Activated CD8-positive, alpha-beta memory T cell treated with anti-CD3 and anti-CD28 coated beads, Interleukin-2, amount 10 ng/mL, durations not matched to agents 7 days and 5 days (primary cell): ENCODE measurements at places on chromosomes 6 and 20.

- no peak for DNase-seq
Observed at GRCh38 chr6:117142995-117143394, 122.4 kb upstream of the VGLL2 start.

DNA sequence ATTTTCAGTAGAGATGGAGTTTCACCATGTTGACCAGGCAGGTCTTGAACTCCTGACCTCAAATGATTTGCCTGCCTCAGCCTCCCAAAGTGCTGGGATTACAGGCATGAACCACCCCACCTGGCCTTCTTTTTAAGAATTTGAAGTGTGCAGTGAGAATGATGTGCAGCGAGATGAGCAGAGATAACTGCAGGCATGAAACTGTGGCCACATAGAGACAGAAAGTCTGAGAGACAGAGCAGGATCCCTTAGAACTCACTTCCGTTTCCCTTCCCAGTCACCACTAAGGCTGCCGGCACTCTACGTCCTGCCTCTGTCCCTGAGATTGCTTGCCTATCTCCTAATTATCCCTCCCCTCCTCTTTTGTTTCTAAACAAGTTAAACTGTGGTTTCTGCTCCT is 27.2 kb downstream of the IL22RA2 start:
- no peak for DNase-seq

GRCh38 chr6:44268095-44268628 is 2.1 kb upstream of the TMEM151B start:
- DNase-seq: peak; percentile 74

- DNase-seq: no peak
Observed at GRCh38 chr20:57175397-57176010, 90.9 kb downstream of the BMP7 start.

GRCh38 chr20:63058696-63059335 is 52.1 kb upstream of the BHLHE23 start:
- DNase-seq: no peak

DNA sequence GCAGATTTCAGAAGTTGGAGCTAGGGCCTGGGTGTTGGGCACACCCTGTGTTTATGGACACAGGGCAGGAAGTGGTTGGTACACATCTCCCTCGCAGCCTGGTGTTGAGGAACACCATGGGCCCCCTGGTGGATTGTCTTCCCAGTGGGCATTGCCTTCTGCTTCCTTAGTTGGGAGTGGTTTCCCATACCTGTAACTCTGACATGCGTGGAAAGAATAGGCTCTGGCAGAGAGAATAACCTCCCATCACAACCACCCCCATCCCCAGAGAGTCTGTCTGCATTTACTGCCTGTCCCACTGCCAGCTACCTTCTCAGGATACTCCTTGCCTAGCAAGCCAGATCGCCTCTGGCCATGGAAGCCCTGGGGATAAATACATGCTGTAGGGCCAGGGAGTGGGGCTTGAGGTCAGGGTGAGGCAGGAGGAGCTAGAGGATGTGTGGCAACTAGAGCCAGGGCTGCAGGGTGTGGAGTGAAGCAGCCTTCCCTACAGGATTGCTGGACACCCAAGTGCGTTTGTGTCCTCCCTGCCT is 14.7 kb downstream of the LRRC73 start:
- DNase-seq: no peak

DNA sequence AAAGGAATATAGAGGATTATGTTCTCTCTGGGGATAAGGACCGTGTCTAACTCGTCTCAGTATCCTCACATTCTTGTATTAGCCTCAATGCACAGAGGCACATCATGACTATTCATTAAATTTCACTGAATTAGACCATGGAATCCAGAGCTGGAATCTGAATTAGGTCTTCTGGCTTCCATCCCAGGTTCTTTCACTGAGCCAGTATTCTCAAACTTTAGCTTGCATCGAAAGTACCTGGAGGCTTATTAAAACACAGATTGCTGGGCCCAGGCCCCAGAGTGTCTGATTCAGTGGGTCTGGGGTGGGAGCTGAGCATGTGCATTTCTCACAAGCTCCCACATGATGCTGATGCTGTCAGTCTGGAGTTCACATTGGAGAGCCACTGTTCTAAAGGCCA is 142.0 kb downstream of the UST start:
- DNase-seq: no peak

GRCh38 chr6:160035693-160036330 is 66.9 kb downstream of the IGF2R start:
- no peak for DNase-seq

DNA sequence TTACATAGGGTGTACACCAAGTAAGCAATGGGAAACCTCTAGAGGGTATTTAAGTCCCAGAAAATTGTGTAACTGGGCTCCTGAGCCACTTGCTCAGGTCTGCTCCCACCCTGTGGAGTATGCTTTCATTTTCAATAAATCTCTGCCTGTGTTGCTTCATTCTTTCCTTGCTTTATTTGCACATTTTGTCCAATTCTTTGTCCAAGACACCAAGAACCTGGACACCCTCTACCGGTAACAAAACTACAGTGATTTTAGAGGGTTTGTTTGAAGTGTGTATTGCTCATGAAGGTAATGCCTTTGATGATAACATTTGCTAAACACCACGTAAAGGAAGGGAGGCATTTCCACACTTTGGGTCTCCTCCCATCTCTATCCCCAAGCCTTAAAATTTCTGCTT is 46.2 kb downstream of the MYB start:
- no peak for DNase-seq

GRCh38 chr6:89145956-89146717 is at the start of gene PM20D2:
Gene PM20D2, plus strand, starts transcription at chr6:89146055. Its CDS starts 90 bp downstream, at chr6:89146145.
- peak; percentile 78 for DNase-seq

DNA sequence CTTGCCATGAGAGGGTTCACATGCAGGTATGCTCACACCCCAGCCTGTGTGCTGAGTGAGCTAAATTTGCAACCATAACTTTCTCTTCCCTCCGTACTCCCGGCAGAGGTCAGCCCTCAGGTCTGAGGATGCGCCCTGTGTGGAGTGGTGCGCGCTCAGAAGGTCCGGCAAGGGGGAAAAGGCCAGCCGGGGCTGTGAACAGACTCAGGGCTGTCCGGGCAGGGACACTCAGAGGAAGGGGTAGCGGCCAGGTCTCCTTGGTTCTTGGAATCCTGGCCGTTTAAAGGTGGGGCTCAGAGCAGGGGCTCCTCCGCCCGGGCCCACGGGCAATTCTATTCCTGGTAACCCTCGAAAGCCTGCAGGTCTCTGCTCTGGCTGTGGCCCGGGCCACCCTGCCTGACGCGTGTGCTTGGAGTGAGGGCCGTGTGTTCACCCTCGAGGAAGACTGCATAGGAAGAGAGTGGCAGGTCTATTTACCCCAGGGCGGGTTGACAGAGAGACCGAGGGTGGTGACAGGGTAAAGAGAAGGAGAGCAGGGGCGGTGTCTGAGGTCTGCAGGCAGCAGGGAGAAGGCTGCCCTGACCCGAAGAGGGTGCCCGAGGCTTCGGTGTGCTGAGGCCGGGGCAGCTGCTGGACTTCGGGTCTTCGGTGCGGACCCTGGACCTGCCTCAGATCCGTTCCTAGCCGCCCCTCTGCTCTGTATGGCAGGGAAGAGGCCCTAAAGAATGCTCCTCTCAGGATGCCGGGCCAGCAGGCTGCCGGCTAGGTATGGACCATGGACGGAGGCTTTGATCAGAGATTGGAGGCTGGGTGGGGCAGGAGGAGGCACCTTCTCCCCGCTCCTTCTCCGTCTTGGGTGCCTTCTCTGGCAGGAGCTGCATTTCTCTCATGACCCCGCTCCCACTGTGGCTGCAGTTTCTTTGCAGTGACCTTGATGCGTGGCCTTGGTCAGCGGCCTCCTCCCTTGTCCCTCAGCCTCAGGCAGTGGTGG is 131.1 kb upstream of the ARMC2 start:
- no peak for DNase-seq

DNA sequence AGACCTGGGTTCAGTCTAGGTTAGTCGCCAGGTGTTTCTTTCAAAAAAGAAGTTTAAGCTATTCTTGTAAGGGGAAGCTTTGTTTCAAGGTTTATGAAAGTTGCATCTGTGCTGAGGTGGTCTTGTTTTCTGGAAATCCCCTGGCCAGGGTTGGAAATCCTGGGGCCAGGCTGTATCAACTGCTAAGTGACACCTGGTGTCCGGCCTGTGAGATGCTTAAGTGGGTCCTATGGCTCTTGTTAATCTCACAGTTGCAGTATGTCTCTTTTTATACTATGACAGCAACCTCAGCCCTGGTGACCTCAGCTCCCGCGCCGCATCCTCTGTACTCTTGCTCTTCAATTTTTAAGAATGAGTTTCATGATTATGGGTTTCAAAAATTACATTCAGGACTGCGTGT is 72.0 kb downstream of the CHMP4B start:
- DNase-seq: no peak

DNA sequence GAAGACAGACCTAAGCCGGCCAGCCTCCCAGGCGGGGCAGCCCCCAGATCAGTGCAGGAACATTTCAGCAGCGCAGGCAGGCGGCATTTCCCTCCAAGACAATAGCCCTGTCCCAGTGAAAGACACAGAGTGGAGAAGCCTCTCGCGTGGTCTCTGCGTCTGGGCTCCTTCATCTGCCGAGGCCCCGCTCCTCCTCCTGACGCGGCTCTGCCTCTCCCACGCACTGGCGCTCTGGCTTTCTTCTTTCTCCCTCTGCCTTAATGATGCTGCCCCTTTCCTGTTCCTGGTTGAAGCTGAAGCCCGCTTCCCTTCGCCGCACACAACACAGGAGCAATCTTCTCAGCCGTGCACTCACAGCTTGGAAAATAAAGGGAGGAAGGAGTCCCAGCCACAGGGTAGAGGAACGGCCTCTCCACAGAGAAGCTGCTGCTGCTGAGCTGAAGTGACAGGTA is 347.5 kb downstream of the CDH4 start:
- DNase-seq: no peak

GRCh38 chr20:62120990-62121775 is 1.1 kb upstream of the LSM14B start:
- DNase-seq: no peak

- DNase-seq: no peak
Observed at GRCh38 chr20:1382670-1383069, 10.2 kb downstream of the FKBP1A start.

DNA sequence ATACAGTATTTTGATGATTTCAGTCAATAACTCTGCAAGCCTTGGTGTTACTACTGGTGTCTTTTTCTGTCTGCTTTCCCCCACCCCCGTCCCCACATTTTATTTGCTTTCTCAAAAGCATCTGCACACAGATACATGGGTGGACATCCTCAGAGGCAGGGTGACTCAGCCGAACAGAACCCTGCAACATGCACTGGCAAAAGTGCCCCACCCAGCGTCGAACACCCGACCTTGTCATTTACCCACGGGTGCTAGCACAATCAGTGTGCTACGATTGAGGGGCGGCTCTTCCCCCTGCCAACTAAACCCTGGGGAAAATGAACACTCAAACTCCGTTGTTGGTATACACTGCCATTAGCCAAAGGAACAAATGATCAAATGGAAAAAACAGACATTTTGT is 115.9 kb upstream of the NAA20 start:
- DNase-seq: no peak

GRCh38 chr6:90118581-90118980 is 178.1 kb downstream of the BACH2 start:
- DNase-seq: no peak

- DNase-seq: no peak
Observed at GRCh38 chr6:143022587-143022986, 38.1 kb upstream of the AIG1 start.

- no peak for DNase-seq
Observed at GRCh38 chr20:11702721-11703518, 214.8 kb upstream of the BTBD3 start.

- no peak for DNase-seq
Observed at GRCh38 chr6:89944826-89945407, 50.6 kb downstream of the GJA10 start.

DNA sequence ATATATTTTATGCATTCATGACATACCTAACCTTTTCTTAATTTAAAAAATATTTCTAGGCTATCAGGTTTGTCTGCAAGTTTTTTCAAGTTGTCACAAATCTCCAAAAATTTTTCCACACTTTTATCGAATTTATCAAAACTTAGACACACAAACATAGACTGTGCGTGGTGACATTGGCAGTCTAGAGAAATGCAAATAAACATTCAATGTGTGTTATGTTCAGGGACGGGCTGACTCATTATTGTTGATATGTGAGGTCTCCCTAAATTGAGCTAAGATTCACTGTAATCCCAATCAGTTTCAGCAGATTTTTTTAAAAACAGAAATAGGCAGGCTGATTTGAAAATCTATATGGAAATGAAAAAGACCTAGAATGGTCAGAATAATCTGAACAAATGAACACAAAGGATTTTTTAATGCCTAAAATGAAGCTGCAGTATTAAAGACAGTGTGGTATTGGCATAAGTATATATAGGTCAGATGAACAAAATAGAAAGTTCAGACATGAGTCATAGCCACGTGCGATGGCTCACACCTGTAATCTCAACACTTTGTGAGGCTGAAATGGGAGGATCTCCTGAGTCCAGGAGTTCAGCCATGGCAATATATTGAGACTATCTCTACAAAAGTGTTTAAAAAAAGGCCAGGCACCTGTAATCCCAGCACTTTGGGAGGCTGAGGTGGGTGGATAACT is 19.2 kb downstream of the BLTP3A start:
- peak; percentile 52 for DNase-seq

DNA sequence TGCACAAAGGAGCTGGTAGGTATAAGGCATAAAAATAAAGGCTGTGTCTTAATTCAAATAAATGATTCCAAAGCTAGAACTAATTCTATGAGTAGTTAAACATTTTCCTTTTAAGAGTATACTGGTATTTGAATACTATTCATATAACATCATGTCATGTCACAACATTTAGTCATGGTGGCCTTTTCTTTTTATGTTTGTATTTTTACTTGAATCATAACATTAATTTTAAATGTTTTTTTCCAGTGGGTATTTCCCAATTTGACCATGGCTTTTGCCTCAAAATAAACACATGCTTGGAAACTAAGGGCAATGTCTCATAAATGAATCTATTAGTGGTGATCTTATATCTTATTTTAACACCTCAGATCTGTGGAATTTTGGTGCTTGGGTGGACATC is 177.1 kb downstream of the CD109 start:
- no peak for DNase-seq

DNA sequence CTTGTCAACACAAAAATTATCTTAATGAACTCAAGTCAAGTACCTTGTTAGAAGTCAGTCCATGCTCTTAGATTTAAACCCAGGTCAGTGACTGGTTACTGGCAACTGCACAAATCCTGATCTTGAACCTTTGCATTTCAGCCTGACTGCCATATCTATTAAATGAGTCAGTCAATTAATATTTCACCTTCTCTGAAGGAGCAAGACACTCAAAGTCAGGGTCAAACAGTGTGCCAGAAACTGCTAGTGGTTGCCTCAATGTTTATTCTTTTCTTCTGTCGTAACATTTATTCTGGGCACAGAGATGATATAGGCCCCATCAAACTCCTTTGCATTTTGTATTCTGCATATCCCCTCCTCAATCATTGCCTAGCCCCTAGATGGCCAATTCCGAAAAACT is 193.9 kb upstream of the MOCS1 start:
- DNase-seq: no peak

- DNase-seq: no peak
Observed at GRCh38 chr6:21469213-21469612, 124.3 kb upstream of the SOX4 start.
